Stimulated activated naive CD4-positive, alpha-beta T cell treated with Interleukin-2 at 50 U/mL for 16 hours (primary cell): ENCODE measurements at places on chromosomes 3 and 15.

- DNase-seq: no peak
These were observed 9.9 kb upstream of the PLA2G4D start for GRCh38 chr15:42104095-42104891.

GRCh38 chr15:77025941-77026411, 31.1 kb downstream of the PSTPIP1 start:
- no peak for DNase-seq

- no peak for DNase-seq
These were observed 87.0 kb downstream of the KLHL25 start for GRCh38 chr15:85707519-85708338.

DNA sequence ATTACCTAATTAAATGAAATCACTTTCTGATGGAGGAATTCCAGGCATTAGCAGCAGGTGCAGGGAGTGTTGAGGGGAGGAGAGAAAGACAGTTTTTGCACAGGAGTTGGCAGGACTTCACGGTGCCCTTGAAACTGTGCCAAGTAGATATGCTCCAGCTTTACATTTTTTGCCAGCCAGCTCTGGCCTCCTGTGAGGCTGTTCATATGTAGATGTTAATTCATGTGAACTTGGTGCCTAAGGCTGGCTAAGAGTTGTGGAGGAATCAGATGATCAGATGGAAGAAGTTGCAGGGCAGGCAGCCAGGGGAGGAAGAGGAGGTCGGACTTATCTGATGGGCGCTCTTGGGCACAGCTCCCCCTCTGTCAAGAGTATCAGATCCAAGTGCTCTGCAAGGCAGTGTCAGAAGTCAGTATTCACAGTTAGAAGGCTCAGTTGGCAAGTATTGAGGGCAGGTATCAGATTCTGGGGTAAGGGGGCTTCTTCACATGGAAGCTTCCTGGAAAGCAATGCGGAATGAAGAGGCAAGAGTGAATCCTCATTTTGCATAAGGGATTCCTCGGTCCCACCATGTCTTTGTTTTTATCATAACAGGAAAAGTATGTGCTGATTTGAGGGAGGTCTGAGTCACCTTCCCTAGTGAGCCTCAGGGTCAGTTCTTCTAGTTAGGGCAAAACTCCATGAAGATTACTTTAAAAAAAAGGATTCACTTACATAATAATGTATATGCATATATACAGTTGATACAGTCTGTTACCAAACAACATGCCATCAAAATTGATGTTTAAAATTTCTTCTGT, 172.6 kb upstream of the UMPS start:
- DNase-seq: no peak

- no peak for DNase-seq
These were observed 78.4 kb downstream of the NR2E3 start for GRCh38 chr15:71888797-71889196.

DNA sequence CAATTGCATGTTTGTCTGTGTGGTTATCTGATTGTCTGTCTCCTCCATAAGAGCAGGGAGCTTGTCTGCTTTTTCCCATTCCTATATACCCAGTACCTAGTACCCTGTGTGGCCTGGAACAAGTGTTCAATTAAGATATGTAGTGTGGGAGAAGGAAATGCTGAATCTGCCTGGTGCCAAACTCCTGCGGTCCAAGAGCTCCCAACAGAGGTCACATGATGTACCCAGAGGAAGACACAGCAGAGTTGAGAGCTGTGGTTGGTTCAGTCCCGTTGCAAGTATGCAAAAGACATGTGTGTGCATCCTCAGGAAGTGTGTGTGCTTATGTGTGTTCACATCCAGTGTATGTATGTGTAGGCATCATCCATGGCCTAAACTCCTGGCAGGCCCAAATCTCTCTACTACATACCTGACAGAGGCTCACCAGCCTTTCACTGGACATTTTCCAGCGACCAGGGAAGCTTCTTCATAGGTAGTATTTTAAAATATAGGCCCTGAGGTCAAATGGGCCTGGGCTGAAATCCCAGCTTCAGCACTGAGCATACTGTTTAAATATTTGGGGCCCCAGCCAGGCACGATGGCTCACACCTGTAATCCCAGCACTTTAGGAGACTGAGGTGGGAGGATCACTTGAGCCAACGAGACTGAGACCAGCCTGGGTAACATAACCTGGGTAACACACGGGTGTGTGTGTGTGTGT, 34.0 kb upstream of the ITGA11 start:
- DNase-seq: no peak

DNA sequence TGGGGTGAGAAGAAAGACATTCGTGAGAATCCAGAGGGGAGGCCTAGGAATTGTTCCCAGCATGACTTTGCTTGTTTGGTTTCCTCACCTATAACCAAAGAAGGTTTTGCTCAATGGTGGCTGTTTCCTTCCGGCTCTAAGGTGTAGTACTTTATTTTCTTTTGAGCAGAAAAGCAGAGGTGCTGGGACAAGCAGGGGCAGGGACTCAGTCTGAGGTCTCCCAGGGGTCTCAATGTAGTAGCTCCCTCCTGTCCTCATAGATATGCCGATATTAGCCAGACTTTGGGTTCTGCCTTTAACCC, 41.6 kb downstream of the ZBTB38 start:
- DNase-seq: no peak

DNA sequence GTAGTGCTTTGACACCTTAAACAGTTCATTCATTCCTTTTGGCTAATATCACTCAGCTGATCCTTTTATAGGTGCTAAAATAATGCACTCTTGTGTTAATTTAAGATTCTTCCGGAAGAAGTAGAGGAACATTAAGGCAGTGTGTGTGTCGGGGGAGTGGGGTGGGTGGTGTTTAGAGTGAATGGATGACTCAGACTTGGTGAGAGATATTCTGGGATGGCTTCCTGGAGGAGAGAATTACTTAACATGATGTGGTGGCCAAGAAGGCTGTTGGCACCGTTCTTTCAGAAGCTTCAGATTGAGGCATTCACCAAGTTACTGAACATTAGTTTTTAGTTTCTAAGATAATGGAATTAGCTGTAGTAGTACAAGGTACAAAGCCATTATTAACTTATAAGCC, 125.6 kb upstream of the ROPN1 start:
- no peak for DNase-seq

DNA sequence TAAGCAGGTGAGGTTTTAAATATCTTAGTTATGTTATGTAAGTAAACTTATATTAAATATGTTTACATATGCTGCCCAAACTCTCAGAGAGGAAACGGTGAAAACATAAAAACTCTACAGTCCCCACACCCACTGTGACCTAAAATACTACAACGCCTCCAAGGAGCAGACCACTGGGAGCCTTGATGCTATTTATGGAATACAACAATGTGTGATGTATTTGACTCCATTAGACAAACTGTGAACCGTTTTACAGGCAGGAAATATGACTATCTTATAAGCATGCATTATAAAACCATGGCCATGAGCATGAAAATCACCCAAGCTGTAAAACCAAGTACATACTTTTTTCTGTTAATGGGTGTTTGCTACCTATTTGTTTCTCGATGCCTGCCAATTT, 379.5 kb upstream of the TBL1XR1 start:
- DNase-seq: no peak

DNA sequence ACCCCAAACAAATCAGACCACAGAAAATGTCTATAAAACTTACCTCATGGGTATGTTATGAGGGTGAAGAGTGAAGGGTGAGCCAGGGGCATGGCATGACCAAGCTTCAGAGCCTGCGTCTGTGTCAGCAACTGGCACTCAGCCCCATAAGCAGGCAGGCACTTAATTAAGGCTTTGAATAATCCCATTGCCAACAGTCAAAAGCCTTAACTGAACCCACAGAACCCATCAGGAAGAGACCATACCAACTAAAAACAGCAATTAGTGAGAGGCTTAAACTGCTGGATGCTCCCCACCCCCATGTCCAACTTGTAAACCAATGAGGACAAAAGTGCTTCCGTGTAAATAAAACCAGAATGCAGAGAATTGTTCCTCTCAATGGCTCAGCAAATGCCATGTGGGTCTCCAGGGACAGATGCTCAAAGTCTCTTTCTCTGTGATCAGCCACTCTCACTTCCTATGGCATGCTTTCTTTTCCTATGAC, 126.0 kb downstream of the MYLK start:
- DNase-seq: no peak

GRCh38 chr3:106277731-106278130, 408.9 kb upstream of the CBLB start:
- DNase-seq: no peak
